ENCODE measurements at places on chromosomes 2 and 18.
A peak's percentile ranks its signal among the peaks of the same experiment; 100 is the strongest.

- DNase-seq = no peak
Observed at GRCh38 chr2:39881948-39882347, 102.9 kb upstream of the THUMPD2 start.

GRCh38 chr2:164439885-164440284, 181.4 kb downstream of the GRB14 start:
- DNase-seq = no peak

DNA sequence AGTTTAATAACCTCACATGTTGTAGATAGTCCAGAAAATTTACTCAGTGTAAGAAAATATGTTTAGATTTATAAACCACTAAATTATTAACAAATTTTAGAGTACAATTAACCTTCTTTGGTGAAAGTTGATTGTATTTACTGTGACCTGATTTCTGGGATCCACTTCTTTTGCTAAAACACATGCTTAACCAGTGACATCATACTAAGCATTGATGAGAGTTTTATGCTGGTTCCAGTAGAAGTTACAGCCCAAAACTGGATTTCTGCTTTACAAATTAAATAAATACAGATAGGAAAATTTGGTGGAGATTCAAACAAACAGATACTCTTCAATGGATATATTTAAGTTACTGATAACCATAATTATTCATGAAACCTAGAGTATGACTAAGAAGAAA, 40.9 kb downstream of the RBBP8 start:
- DNase-seq = no peak

DNA sequence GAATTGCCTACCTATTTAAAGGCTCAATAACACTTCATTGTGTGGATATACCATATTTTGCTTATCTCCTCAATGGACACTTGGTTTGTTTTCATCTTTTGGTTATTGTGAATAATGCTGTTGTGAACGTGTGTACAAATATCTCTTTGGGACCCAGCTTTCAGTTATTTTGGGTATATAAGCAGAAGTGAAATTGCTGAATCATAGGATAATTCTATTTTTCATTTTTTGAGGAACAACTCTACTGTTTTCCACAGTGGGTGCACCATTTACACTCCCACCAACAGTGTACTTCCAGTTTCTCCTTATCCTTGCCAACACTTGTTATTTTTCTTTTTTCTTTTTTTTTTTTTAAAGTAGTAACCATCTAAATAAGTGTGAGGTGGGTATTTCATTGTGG, 29.0 kb downstream of the PTPN4 start:
- no peak for DNase-seq

DNA sequence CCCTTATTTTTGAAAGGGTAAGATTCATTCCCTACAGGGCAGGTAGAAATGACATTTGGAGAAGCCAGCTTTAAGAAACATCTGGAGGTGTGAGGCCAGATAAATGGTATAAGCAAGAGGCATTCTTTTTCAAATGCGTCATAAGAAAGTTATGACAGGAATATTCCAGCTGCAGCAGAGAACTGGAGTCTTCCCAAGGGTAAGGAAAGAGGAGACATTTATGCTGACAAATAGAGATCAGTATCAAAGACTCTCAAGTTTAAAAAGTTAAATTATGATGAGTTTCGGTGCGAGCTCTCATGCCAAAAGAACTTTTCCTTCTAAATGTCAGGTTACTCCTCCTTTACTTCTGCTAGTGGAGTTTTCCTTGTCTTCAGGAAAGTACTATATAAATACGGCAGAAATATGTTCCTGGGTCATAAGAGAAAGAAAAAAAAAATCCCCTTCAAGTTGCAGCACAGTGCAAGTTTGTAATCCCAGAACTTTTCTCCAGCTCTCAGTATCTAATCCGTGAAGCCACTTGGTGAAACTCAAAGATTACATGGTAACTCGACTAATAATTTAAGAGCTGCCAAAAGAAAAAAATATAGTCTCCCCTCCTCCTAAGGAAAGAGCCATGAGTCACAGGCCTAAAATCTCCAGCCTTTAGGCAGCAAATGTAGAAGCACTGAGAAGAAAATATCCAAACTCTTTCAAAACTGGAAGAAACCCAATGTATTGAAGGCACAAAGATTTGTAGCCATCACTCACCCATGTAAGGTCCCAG, 428.1 kb downstream of the MEIS1 start:
- no peak for DNase-seq

- no peak for DNase-seq
Observed at GRCh38 chr2:58010599-58010998, 36.0 kb upstream of the VRK2 start.

DNA sequence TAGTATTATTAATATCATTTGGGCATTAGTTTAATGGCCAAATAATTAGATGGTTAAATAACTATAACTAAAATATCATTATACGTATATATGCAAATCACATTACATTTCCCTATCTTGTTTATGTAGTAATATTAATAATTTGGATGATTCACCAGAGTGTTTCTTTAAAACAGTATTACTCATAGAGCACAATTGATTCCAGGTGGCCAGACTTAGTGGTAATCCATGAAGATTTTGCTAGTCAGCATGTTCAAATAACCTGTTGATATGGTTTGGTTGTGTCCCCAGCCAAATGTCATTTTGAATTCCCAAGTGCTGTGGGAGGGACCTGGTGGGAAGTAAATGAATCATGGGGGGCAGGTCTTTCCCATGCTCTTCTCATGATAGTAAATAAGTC, 782.3 kb downstream of the LRP1B start:
- DNase-seq = no peak

GRCh38 chr2:189176516-189176915, 3.0 kb downstream of the COL5A2 start:
- DNase-seq = no peak

- DNase-seq = no peak
Observed at GRCh38 chr2:130850788-130851623, 14.3 kb downstream of the ARHGEF4 start.

DNA sequence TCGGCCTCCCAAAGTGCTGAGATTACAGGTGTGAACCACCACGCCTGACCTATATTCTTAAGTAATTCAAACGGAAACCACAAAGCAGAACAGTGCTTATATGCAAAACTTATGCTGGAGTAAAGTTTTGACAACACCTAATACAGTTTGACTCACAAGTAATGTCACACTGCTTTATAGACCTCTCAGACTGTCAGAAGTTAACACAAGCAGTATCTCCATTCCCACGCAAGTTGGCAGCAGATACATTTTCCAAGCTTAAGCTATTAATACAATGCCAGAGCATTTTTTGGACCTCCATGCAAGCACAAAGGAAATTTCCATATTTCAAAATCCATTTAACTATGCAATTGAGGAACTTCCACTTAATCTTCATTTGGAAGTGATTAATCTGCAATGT, 21.0 kb upstream of the SANBR start:
- peak; percentile 28 for DNase-seq

DNA sequence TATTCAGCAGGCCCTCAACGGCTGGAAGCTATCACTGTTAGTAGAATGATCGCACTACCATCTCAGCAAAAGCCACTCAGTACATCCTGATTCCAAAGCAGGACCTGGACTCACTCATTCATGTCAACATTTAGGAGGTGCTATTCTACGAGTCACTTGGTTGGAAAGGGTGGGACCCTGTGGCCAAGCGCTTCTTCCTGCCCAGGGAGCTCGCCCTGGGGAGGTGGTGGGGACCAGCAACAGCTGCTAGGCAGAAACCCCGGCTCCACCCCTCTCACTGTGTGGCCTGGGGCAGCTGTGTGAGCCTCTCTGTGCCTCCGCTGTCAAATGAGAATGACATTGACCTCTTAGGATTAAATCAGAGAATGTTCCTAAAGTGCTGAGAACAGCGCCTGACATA, 231.4 kb downstream of the EIPR1 start:
- no peak for DNase-seq

DNA sequence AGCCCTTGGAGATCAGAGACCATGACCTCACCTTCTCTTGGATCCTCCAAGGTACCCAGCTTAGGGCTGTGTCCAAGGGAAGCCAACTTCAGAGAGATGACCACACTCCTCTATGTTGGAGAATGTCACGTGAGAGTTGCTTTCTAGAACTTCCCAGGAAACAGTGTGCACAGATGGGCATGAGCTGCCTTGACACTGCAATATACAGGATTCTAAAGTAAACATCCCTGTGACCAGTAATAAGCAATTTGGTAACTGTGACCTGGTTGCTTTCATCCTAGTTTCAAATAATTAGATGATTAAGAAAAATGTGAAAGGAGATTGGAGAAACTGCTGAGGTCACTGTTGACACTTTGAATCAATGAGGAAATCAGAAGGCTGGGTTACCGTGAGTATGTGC, 181.1 kb upstream of the EPAS1 start:
- no peak for DNase-seq

DNA sequence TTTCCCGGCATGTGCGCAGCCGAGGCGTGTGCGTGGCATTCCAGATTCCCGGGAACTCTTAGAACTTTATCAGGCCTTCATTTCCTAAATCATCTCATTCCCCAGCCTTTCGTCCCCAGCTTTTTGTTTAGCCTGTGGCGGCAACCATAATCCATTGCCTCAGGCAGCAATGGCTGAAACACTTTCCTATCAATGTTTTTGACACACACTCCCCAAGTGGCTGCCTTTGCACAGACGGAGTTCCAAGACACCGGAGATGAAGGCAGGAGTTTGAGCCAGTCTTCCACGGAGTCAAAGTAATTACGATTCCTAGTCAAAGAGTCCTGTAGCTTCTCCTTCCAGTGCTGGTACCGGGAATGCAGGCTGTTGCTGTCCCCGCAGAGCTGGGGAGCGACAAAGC, 64.8 kb downstream of the KCNG2 start:
- no peak for DNase-seq

GRCh38 chr2:109259671-109260070, 130.7 kb downstream of the SH3RF3 start:
- DNase-seq = no peak

GRCh38 chr2:179720173-179720772, 141.1 kb downstream of the ZNF385B start:
- DNase-seq = no peak

DNA sequence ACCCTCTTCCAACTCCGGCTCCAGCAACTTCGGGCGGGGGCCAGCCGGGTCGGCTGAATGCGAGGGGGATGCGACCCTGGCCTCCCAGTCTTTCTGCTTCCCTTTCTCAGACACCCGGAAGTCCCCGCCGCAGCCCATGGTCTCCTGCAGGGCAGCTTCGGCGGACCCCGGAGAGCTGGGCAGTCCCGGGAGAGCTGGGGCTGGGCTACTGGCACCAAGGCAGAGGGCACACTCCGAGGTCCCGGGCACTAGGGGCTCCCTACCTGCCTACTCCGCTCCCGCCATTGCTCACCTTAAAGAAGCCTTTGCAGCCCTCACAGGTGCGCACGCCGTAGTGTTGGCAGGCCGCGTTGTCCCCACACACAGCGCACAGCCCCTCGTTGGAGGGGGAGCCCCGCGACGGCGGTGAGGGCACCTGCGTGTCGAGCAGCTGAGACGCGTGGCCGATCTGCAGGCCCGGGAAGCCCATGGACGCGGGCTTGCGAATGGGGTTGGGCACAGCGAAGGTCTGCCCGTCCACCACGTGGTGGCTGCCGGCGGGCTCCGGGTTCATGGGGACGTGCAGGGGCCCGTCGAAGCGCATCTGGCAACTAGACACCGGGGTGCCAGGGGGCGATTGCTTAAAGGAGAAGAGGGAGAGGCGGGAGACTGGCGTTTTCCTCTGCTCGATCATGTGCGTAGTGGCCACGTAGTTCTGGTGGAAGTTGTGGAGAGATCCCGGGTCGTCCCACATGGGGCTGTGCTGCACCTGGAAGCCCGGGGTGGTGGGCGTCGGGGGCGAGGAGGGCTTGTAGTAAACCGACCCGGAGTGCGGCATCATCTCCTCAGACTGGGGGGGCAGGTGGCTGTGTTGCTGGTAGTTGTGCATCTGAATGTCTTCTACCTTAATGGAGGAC, 3.2 kb downstream of the NR4A2 start:
- no peak for DNase-seq

- DNase-seq = no peak
Observed at GRCh38 chr2:134897932-134898331, 20.7 kb upstream of the CCNT2 start.

- no peak for DNase-seq
Observed at GRCh38 chr2:179749210-179749609, 112.2 kb downstream of the ZNF385B start.

DNA sequence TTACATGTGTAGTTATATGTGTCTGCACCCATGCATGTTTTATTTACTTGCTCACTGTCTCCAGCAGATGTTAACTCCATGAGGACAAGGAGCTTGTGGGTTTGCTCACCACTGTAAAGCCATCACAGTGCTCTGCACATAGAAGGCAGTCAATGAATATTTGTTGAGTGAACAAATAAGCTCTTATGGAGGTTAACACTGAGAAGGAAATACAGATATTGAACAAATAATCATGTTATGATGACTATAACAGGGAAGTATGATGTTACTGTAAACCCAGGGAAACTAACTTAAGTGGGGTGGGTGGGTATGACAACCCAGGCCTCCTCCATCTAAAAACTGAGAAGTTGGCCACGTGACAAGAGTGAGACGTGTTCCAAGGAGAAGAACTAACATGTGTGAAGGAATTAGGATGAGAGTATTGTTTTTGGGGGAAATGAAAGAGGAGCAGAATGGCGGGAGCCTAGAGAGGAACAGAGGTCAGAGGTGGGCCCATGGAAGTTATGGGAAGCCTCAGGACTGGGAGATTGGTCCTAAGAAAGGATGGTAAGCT, 6.0 kb upstream of the FAM117B start:
- no peak for DNase-seq

- no peak for DNase-seq
Observed at GRCh38 chr18:48074929-48075706, 144.7 kb upstream of the SMAD2 start.

DNA sequence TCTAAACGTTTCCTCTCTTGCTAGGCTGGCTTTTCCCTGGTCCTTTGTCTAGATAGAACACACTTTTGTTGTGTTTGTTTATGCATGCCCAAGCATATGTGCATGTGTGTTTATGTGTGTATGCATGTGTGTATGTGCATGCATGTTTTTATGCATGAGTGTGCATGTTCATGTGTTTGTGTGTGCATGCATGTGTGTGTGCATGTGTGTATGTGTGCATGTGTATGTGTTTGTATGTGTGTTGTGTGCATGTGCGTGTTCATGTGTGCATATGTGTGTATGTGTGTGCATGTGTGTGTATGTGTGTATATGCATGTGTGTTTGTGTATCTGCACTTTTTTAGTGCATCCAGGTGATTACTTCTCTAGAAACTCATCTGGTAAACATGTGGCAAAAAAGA, 558.0 kb downstream of the GALR1 start:
- no peak for DNase-seq

- no peak for DNase-seq
Observed at GRCh38 chr2:215748446-215748845, 264.9 kb downstream of the MREG start.

GRCh38 chr18:13930964-13931363, 15.6 kb upstream of the MC2R start:
- DNase-seq = no peak

- no peak for DNase-seq
Observed at GRCh38 chr2:210541290-210541902, 15.0 kb upstream of the CPS1 start.

Measured in activated CD4-positive, alpha-beta T cell treated with anti-CD3 and anti-CD28 coated beads, Interleukin-10, Interleukin-2, amounts not matched to agents 100 ng/mL and 50 ng/mL, durations not matched to agents 16 hours and 8 hours (primary cell).